CD4-positive, alpha-beta T cell treated with Interleukin-6 at 100 ng/mL for 8 hours (primary cell): ENCODE measurements at places on chromosomes 5 and 9.

DNA sequence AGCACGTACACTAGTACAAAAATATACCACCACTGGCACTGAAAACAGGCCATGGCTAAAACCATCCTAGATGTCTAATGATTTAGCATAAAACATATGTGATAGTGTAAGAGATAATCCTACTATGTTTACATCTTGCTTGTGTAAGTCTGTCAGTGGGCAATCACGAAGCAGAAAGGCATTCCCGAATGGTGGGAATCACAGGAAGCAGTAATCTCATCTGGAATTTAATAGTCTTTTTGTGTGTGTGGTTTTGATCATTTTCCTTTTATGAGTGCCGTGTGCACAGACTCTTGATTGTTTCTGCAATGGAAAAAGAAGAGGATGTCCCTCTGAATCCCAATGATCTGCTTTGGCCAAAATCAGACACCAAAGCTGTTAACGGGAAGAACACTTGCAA lies 200.5 kb downstream of the EBF1 start:
- no peak for DNase-seq

DNA sequence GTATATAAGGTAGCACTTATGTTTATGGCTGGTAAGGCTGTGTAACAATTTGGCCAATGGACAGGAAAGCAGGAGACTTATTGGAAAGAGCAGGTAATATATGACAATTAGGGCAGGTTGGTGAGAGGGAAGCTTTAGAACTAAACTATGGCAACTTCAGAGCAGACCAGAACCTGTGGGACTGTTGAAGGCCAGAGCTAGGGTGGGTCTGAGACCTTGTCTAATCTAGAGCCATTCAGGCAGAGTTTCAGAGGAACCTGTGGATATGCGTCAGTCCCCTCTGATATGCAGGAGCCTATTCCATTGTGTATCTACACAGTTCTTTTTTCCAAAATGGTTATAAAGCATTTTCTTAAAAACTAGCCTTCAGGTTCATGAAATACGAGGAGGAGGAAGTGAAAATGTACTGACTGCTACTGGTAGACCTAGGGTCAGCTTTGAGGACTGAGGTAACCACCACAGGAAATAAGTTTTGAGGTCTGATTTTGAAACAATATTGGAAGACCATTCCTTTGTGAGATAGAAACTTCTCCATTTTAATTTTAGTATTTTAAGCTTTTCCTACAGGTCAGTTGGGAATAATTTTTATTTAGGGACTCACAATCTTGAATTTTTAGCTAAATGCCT lies 37.6 kb downstream of the ELL2 start:
- DNase-seq = no peak

DNA sequence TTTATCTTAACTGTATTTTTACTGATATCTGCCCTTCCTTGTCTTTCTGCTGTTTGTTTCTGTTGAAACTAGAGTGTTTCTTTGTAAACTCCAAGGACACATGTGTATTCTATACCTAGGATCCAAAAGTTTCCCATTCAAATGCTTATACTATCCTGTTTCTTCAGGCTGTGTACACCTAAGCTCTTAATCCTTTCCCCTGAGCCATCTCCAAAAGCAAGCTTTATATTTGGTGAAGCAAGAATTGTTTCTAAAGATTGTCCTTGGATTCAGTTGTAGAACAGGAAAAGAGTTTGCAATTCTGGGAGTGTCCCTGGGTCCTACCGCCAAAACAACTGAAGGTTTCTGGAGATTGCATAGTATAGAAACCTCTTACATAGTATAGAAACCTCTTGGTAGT lies 65.9 kb downstream of the CWC27 start:
- DNase-seq = no peak

GRCh38 chr9:128011071-128011817 lies 30.5 kb upstream of the EEIG1 start:
- no peak for DNase-seq

DNA sequence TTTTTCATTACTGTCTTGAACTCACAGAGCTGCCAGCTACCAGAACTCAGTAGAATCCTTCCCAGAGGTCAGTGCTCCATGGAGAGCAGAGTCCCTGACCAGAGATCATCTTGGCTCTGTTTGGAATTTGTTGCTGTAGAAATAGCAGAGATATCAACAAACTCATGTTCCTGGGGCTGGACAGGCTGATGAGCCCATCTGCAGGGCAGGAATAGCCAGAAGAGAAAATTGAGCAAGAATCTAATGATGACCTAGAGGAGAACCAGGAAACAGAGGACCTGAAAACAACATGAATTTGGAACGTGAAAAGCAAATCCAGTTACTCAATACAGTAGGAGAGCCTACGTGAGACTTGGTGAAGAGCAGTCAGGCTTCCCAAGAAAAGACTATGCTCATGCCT lies 437.8 kb downstream of the PLK2 start:
- DNase-seq = no peak

- no peak for DNase-seq
Observed at GRCh38 chr9:89395931-89396710, 77.8 kb downstream of the SECISBP2 start.
